ENCODE measurements at places on chromosomes 1 and 21. TPM values are rescaled to one million over a fixed set of nuclear protein-coding genes. Genes with fewer than 3 reads are reported as not detected.

GRCh38 chr1:245493029-245493428 is 338.2 kb downstream of the KIF26B start:
- no peak overlapping the region for H3K27ac ChIP-seq
- no peak overlapping the region for H3K4me3 ChIP-seq
- DNase-seq: no peak
- no peaks in the 10 kb centered on the region for H3K36me3 ChIP-seq

DNA sequence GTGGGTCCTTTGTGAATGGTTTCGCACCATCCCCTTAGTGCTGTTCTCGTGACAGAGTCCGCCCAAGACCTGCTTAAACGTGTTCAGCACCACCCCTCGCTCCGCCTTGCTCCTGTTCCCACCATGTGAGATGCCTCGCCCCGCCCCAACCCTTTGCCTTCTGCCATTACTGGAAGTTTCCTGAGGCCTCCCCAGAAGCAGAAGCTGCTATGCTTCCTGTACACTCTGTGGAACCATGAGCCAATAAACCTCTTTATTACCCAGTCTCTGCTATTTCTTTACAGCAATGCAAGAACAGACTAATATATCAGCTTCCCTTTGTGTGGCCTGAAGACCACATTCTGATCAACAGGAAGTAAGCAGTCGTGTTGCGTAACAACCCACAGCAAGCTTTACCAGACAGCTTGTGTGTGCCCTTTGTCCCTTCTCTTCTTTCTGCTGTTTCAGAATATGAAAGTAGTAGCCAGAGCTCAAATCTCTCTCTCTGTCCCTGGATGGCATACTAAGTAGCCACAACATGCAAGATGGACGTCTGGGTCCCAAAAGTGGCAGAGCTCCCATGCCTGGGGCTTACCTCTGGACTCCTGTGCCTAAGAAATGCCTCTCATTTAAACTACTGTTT is 14.1 kb downstream of the HENMT1 start:
- no peaks in the 10 kb centered on the region for H3K27me3 ChIP-seq
- peaks cover 4% of the 10 kb centered on the region for H3K4me1 ChIP-seq
- H3K4me3 ChIP-seq: no peak overlapping the region
- DNase-seq: no peak

DNA sequence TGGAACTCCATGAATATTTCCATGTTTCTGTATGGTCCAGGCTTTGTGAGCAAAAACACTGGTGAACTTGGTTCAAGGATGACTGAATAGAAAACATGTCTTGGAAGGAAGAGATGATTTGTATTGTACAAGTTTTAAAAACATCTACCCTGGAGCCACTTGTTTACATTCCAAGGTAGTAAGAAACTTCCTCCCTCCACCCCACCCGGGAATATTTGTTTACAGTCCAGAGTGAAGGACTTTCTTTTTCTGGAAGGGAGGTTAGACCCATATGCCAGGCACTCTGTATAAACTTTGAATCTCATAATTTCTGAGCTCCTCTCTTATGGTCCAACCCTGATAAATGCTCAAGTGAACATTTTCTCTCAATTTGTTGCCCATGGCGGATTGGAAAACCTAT is 323.3 kb upstream of the LYPLAL1 start:
- no peak overlapping the region for H3K27ac ChIP-seq
- no peaks in the 10 kb centered on the region for H3K4me1 ChIP-seq
- no peaks in the 10 kb centered on the region for H3K36me3 ChIP-seq

DNA sequence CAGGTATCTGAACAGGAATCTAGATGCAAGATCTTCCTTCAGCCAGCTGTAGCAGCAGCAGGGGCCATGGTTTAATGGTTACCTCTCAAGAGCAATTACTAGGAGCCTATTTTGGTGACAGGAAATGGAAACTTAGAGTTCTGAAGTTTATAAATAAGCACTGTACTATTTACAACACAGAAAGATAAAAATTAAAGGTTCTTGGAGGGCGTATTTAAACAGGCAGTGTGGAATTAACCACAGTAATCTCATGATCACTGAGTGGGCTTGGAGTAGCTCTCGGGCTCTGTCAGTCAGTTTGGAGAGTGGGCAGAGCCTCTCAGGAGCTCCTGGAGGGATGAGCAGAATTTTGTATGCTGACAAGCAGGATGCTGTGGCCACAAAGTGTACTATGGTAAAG is 10.2 kb upstream of the FCRL5 start:
- no peaks in the 10 kb centered on the region for H3K36me3 ChIP-seq
- H3K27ac ChIP-seq: no peak overlapping the region

- no peak overlapping the region for H3K27ac ChIP-seq
- no peaks in the 10 kb centered on the region for H3K27me3 ChIP-seq
- no peaks in the 10 kb centered on the region for H3K4me1 ChIP-seq
- DNase-seq: no peak
- no peaks in the 10 kb centered on the region for H3K36me3 ChIP-seq
Measured at GRCh38 chr1:227869851-227870305, 54.4 kb downstream of the PRSS38 start.

DNA sequence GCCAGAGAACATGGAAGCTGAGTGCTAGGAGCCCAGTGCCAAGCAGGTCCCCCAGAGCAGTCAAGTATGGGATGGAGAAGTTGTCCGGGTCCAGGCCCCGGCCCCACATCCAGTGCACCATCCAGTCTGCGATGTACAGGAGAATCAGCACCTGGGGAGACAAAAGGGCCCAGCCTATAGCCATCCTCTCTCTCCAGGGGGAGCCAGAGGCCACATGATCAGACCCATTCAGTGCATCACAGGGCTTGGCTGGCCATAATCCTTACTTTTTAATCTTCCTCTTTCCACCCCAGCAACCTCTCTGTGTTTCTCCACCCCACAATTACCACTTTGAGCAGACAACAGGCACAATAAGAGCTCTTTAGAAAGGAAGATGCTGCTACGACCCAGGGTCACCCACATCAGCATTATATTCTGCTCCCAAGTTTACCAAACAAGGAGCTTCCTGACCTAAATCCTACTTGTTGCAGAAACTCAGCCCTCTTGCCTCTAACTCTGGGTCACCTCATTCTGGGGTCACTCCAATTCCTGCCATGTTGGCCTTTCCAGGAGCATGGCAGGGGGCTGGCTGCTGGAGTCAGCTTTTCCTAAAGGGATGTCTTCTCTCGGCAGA is 16.4 kb upstream of the RAB29 start:
- no peaks in the 10 kb centered on the region for H3K4me1 ChIP-seq
- no peak overlapping the region for H3K4me3 ChIP-seq
- peak; percentile 82 for DNase-seq
- peaks cover 38% of the 10 kb centered on the region for H3K36me3 ChIP-seq

The BEST4 gene
- 0.12 TPM for polyA plus RNA-seq

The FCRLB gene
- polyA plus RNA-seq: 2.0 TPM

GRCh38 chr1:164602101-164602422 is 43.1 kb downstream of the PBX1 start:
- no peak for DNase-seq
- no peak overlapping the region for H3K4me3 ChIP-seq
- H3K4me1 ChIP-seq: peaks cover 10% of the 10 kb centered on the region
- H3K36me3 ChIP-seq: no peaks in the 10 kb centered on the region
- no peak overlapping the region for H3K27ac ChIP-seq

- no peaks in the 10 kb centered on the region for H3K4me1 ChIP-seq
- H3K27ac ChIP-seq: no peak overlapping the region
- no peaks in the 10 kb centered on the region for H3K27me3 ChIP-seq
Measured at GRCh38 chr21:35163411-35163810, 114.3 kb upstream of the RUNX1 start.

The RGS4 gene
- polyA plus RNA-seq: 124 TPM

DNA sequence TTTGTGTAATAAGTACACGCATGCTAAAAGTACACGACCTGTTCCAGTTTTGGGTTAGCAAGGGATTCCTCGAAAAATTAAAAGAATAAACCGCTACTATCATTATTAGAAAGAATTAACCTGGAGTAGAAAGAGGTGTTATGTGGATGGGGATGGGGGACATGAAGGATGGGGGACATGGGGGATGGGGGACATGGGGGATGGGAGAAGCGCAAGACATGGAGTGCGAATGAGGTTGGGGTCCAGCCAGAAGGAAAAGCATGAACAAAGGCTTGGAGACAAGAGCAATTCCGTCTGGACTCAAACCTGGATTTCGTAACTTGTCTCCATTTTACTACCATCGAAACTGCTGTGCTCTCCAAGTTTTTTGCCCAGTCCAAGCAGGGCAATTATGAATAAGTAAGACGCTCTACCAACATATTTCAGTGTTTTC is 591 bp upstream of the KDM1A start:
- no peaks in the 10 kb centered on the region for H3K4me1 ChIP-seq
- H3K4me3 ChIP-seq: peak overlapping the region; percentile 75
- no peaks in the 10 kb centered on the region for H3K27me3 ChIP-seq

DNA sequence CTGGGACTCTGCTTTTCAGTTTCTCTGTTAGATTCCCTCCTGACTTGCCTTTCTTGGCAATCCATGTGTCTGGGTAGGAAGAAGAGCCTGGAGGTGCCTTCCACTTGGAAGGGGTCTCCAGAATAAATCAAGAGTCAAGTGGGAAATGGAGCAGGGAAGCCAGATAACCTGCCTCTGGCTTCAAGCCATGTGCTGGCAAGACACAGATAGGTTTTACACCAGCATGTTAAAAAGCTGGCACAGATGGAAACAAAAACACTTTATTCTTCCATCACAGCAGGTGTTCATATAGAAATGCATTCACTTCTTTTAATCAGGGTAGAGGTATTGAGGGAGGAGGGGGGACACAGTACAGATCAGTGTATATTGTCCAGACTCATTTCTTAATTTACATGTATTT is 356.9 kb upstream of the RUNX1 start:
- no peaks in the 10 kb centered on the region for H3K36me3 ChIP-seq
- no peak overlapping the region for H3K4me3 ChIP-seq
- no peaks in the 10 kb centered on the region for H3K27me3 ChIP-seq
- no peak for DNase-seq

The KDM1A gene
- 78.5 TPM for polyA plus RNA-seq

The LAD1 gene
- not detected for polyA plus RNA-seq

DNA sequence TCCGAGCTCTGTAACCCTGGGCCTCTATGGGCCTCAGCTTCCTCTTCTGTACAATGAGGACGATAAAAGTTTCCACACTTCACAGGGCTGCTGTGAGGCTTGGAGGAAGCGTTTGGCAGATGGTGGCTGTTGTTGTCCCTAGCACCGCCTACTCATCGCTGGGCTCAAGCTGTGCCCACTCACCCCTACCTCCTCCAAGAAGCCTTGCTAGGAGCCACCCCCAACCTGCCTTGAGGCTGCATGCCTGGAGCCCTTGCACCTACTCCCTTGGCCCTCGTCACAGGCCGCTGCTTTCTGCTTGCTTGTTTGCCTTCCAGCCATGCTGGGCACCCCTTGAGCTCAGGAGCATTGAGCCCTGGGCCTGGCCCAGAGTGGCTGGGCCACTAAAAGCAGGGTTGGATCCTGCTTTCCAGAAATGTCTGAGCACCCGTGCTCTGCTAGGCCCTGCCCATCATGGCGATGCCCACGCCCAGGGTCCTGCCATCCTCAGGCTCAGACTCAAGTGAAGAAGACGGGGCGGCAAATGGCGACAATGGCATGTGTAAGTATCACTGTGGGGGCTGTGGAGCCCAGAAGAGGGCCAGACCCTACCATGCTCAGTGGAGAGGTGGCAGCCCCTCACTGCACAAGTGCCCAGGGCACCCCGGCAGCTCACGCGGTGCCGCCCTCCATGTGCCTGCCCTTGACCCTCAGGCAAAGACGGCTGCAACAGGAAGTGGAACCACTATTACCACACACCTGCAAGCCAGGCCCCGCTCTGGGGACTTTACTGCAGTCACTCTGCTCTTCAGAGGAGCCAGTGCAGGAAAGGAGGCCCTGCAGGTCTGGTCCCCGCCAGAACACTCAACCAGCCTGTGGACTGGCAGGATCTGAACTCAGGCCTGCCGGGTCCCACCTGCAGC is 9.5 kb downstream of the SH3BGRL3 start:
- H3K4me1 ChIP-seq: peaks cover 30% of the 10 kb centered on the region
- no peaks in the 10 kb centered on the region for H3K27me3 ChIP-seq
- no peaks in the 10 kb centered on the region for H3K36me3 ChIP-seq
- no peak overlapping the region for H3K4me3 ChIP-seq
- no peak for DNase-seq

- no peak overlapping the region for H3K4me3 ChIP-seq
- no peak overlapping the region for H3K27ac ChIP-seq
- no peaks in the 10 kb centered on the region for H3K27me3 ChIP-seq
Measured at GRCh38 chr1:230271300-230272035, 154.7 kb downstream of the PGBD5 start.

DNA sequence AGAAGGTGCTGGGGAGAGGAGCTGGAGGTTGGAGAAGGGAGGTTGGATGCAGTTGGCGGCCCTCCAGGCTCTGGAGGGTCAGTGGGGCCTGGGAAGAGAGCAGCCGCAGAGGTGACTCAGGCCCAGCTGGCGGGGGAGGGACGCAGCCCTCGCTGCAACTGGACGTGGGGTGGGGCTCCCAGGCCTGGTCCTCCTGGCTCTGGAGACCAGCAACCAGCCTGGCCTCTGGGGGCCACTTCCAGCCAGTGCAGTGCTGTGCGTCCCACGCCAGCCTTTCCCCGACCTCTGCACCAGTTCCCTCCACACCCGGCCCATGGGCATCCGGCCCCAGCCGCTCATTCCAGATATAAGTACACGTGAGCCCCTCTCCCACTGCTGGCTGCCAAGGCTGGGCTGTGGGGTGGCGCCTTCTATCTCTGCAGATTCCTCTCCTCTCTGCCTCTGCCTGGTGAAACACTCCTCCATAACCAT is 38.0 kb upstream of the COL18A1 start:
- no peaks in the 10 kb centered on the region for H3K36me3 ChIP-seq
- peaks cover 30% of the 10 kb centered on the region for H3K4me1 ChIP-seq
- no peaks in the 10 kb centered on the region for H3K27me3 ChIP-seq
- peak; percentile 79 for DNase-seq

DNA sequence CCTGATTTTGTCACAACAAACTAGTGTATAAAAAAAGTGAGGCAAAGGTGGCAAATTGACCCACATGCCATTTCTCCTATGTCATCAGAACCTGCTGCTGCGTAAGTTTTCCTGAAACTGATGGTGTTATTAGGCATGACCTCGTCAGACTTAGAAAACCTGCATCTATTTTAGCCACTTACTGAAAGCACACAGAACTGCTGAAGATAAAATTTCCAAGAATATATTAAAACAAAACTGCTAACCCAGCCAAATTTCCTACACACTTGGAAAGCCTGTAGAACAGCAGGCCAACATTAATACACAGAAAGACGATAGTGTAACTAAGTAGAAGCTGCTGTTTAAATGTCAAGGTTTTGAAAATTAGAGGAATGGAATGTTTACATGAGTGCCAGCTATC is 674.5 kb upstream of the CXADR start:
- H3K4me1 ChIP-seq: peaks cover 8% of the 10 kb centered on the region
- no peaks in the 10 kb centered on the region for H3K36me3 ChIP-seq
- DNase-seq: no peak
- no peak overlapping the region for H3K27ac ChIP-seq

- H3K4me1 ChIP-seq: no peaks in the 10 kb centered on the region
- H3K4me3 ChIP-seq: no peak overlapping the region
- no peaks in the 10 kb centered on the region for H3K36me3 ChIP-seq
- H3K27ac ChIP-seq: no peak overlapping the region
- no peak for DNase-seq
Measured at GRCh38 chr1:100832694-100833428, 61.8 kb downstream of the EXTL2 start.

- H3K4me1 ChIP-seq: no peaks in the 10 kb centered on the region
- H3K27ac ChIP-seq: no peak overlapping the region
- H3K27me3 ChIP-seq: peaks cover 60% of the 10 kb centered on the region
- H3K36me3 ChIP-seq: no peaks in the 10 kb centered on the region
- no peak overlapping the region for H3K4me3 ChIP-seq
Measured at GRCh38 chr1:203354246-203354645, 3.3 kb upstream of the FMOD start.

The ARHGEF2 gene
- polyA plus RNA-seq: 32.4 TPM

The KCNH1 gene
- polyA plus RNA-seq: 0.08 TPM

Data from SK-N-SH (cell line).